ENCODE measurements at places on chromosomes 4 and X.

GRCh38 chr4:134544303-134544770 lies 342.7 kb upstream of the PABPC4L start:
- no peak for DNase-seq

DNA sequence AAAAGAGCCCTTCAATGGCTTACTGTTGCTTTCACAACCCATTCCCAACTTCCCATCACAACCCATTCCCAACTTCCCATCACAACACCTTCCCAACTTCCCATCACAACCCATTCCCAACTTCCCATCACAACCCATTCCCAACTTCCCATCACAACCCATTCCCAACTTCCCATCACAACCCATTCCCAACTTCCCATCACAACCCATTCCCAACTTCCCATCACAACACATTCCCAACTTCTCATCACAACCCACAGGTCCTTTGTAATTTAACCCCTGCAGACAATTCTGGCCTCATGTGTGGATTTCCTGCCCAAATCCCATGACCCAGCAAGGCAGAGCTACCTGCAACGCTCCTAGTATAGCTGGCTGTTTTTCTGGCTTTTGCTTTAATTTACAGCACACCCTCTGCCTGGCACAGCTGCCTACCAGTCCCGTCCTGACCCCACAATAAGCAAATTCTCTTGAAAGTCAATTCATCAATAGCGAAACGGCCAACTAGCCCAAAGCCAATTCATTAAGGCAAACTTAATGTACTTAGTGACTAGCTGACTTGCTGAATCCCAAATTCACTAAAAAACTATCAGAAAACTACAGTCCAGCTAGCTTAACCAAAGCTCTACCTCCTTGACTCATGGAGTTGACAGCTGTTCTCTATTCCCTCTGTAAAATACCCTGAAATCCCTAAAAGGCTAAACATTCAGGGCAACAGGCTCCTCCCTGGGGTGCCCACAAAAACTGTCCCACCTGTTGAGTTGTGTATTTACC lies 75.6 kb downstream of the AFAP1 start:
- peak; percentile 20 for DNase-seq

GRCh38 chr4:135917011-135917410 lies 1615.3 kb downstream of the PCDH18 start:
- DNase-seq = no peak

- DNase-seq = peak; percentile 73
These were observed 38.9 kb downstream of the IGFBP7 start for GRCh38 chr4:57071326-57071725.

DNA sequence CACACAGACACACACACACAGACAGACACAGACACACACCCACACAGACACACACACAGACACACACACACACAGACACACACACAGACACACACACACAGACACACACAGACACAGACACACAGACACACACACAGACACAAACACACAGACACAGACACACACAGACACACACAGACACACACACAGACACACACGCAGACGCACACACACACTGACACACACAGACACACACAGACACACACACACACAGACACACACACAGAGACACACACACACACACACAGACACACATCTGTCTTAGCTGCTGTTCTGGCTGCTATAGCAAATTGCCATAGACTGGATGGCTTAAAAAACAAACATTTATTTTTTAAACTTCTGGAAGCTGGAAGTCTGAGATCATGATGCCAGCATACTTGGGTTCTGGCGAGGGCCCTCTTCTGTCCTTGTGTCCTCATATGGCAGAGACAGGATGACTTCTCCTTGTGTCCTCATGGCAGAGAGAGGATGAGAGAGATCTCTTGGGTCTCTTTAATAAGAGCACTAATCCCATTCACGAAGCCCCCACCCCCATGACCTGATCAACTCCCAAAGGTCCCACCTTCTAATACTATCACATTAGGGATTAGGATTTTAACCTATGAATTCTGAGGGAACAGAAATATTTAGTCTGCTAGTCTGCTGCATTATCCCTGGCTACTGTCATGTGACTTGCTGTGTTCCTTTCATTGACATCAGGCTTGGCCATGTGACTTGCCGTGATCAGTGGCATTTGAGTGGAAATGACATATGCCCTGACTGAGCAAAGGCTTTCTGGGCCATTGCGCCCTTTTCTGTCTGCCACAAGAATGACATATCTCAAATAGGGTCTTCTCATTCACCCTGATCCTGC lies 32.7 kb upstream of the RASGEF1B start:
- no peak for DNase-seq

DNA sequence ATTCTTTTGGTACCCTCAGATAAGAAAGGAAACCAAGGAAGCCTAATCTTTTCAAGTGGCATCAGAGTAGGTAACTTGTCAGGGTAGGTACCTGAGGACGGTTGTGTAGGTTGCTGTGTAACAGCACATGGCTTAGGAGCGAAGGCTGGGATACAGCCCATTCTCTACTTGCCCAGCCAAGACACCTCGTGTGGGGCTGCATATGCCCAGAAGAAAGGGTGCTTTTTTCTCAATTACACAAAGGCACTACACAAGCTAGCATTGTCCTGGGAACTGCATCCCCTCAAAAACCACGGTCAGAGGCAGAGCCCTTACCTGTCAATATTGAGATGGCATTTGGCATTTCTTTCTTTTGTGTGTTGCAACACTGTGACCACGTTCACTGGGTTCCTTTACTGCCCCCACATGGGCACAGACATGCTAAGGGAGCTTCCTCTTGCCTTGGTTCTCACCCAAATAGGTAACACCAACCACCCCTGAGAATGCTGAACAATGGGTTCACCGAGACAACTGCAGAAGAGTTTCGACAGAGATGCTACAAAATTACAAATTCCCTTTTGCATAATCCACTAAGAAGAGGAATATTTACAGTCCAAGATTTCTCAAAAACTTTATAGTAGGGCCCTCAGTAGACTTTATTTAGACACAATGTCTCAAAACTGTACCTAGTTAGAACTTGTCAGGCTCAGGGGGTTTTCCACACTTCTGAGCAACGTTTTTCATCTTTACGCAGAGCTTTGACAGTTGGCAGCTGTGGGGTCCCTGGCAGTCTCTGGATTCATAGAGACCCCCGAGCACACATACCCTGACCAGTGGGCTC lies 35.8 kb upstream of the TNIP3 start:
- DNase-seq = peak; percentile 8

DNA sequence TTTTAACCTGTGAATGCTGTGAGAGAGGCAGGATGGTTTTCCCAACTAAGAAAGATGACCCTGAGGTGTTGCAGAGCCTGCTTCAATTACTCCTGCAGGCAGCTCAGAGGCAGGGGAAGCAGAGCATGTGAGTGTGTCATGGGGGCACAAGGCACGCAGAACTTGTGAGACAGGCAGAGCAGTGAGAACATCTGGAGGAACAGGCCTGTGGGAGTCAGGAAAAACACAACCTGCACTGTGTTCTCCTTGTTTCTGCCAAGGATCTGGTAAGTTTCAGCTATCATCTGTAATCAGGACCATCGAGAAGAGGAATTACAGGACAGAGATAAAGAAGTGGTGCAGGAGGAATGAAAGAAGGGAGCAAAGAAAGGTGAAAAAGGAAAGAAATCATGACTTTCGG lies 741.8 kb upstream of the INTU start:
- no peak for DNase-seq

- no peak for DNase-seq
These were observed 1.8 kb downstream of the TTC29 start for GRCh38 chr4:146943691-146944375.

DNA sequence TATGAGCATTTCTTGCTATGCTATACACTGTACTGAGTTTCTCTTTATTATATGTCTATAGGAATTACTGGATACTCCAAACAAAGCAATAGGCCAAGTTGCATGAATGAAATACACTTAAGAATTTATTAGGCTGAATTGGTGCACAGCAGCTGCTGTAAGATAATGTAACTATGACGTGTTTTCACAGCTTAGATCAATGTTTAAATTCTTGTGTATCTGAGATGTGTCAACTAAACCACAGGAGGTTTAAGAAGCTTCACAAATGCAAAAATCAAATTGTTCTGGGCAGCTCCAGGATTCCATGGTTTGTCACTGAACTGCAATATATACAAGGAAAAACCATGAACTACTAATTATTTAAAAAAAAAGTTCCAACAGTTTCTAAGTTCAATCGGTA lies 156.7 kb downstream of the MAPK10 start:
- DNase-seq = no peak

DNA sequence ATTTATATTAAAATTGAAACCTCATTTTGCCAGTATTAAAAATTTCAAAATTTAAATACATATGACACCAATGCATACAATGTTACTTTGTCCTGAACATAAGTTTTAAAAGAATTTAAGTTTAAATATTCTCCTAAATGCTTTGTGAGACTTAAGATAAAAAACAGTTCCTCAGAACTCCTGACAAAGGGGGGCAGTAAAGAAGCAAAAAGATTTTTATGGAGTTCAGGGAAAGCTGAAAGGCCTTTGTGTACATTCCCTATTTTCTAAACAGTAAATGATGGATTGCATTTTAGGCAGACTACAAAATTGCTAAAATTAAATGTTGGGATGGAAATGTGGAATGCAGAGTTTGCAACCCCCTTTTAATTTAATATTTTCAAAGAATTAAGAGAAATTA lies 81.7 kb downstream of the SNCA start:
- DNase-seq = no peak

GRCh38 chrX:8849458-8849857 lies 48.3 kb upstream of the FAM9A start:
- DNase-seq = no peak

DNA sequence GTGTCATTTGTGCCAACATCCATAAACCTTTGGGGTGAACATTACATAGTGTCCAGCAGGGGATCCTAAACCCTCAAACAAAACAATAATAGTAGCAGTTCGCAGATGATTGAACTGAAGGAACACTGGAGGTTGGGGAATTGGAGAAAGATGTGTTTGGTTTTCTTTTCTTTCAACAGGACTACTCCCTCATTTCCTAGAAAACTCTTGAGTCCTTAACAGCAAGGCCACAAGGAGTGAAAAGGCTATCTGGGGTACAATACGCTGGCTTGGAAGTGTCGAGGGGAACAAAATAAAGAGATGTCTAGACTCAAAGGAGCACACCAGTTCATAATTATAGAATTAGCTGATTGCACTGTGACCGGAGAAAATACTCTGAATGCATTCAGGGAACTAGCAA lies 72.1 kb downstream of the IDS start:
- peak; percentile 45 for DNase-seq

DNA sequence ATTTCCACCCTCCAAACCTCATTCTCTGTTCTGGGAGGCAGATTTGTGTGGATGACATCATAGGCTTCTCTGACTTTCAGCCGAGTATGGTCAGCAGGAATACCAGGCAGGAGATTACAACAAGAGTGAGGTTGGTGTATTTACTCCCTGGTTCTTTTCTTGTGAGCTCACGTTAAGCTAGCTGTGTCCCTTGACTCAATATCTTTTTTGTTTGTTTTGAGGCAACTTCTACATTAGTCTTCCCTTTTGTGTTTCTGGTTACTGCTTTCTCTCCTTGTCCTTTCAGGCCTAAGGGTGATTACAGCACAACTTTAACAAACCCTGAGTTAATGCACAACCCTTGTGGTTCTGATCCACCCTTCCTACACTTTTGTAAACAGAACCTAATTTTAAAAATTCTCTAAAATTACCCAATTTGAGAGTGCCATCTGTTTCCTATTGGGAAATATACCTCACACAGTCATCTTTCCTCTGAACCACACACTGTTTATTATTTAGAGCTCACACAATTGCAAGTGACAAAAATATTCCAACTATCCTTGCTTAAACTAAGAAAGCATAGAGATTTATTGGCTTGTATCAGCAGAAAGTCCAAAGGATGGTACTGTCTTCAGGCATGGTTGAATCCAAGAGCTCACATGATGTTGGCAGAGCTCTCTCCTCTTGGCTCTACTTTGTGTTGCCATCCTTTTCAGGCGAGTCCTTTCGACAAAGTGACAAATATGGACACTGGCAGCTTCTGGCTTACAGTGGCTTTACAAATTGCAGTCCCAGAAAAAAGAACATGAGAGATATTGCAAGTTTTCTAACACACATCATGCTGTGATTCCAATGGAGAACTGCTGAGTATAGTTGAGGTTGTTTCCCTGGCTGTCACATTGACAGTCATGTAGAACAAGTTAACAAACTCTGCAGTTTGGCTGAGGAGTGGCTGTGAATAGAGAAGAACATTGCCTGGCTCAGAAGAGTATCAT lies 150.5 kb upstream of the DDIT4L start:
- no peak for DNase-seq

GRCh38 chr4:177339477-177340374 lies 30.1 kb downstream of the NEIL3 start:
- DNase-seq = peak; percentile 71

- DNase-seq = no peak
These were observed 145.6 kb upstream of the SCML1 start for GRCh38 chrX:17591741-17592110.

- DNase-seq = no peak
These were observed 65.2 kb upstream of the UCP1 start for GRCh38 chr4:140633951-140634350.

- no peak for DNase-seq
These were observed 4.6 kb upstream of the HAUS3 start for GRCh38 chr4:2246384-2247127.

DNA sequence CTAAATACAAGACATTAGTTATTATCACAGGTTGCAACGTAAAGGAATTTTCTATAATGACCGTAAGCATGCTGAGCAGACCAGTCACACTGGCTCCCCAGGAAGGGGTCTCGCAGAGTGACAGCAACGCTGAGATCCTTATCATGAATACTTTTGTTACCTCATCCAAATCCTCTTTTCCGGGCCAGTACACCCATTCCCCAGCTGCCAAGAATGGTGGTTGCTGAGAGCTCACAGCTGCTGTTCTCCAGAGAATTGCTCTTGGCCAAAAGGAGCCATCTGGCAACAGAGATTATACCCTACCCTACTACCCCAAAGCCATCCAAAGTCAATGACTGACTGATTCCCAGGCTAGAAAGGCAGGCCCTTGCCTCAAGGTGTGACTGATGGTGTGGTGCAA lies 91.6 kb downstream of the FUNDC1 start:
- DNase-seq = no peak

DNA sequence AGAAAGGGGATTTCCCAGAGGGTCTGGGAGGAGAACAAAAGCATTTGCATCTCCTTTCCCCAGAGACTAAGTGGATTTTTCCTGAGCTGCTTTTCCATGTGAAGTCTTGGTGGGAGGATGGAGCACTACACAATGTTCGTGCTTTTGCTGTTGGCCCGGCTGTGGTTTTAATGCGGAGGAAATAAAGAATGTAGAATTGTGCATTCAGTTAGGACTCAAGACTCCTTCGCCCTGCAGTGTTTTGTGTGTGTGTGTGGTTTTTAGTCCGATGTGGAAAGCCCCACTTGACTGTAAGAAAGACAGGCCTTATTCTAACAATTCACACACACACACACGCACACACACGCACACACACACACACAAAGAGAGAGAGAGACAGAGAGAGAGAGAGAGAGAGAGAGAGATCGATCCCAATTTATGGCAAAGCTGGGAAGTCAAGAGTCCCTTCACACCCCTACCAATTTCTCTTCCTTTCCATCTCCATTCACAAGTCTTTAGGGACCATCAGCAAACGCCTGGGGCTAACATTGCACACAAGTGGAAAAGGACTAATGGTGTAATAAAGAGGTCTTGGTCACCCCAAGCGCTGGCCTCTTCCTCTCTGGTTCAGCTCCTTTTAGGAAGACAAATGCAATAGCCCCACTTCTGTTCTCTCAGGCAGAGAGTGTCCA lies 44.2 kb downstream of the CLDN34 start:
- no peak for DNase-seq

GRCh38 chr4:54872261-54872660 lies 214.5 kb downstream of the KIT start:
- no peak for DNase-seq
